NCI-H1436 (cell line): ENCODE measurements at places on chromosomes 7 and 10.

DNA sequence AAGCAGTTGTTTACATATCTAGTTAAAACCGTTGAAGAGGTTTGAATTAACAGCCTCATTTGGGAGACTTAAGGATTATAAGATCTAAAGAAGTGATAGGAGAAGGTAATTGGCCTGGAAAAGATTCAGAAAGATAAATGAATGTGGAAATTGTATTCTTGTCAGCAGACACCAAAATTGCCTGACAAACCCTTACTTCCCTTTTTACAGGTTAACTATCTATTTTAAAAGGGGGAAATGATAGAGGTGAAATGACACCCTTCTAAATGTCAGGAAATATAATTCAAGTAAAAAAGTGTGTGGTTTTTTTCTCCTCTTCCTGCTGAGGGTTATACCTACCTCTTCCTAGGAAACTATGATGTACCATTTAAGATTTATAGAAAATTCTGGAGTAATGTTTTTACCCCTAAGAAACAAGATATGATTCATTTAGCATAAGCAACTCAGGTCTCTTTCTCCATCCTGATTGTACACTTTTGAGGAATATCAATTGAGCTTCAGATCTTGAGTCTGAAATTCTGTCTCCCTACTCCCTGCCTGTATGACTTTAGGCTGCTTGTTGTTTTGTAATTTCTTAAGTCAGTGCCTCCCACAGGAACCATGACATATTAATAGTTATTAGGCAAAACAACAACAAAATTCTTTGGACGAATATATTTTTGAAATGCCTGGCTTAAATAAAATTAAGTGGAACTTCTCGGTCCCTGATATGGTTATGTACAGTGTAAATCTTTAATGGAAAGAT lies 250.4 kb downstream of the RNLS start:
- no peak for DNase-seq

DNA sequence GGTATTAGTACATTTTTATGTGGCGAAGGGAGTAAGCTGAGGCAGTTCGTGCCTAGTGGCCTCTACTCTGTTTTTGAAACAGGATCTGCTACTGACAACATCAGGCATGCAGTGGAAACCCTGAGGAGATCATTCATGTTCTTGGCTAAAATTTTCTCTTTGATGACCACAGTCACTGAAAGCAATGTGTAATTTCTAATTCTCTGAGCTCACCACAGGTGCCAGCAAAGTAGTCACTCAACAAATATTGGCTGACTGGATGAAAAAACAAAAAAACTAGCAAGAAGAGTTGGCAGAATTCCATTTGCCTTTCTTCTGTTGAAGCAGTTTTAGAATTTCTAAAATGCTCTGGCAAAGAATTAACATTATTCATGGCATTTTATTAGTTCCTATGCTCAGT lies 176.5 kb upstream of the KCTD7 start:
- DNase-seq, result no peak

DNA sequence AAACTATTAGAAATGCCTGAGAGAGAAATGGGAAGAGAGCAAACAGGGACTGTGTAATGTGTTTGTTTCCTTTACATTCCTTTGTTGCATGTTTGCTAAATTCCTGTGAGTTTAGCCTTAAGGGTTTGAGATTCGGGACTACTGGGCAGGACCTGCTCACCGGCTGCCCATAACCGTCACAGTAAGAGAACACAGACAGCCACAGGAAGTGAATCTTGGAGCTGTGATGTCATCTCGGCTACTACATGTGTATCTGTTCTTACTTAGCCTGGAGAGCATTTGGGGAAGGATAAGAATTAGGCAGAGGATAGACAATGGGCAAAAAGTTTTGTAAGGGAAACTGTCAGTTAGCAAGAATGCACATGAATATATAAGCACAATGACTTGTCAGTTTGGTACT lies 485.1 kb upstream of the KLF6 start:
- DNase-seq, result no peak

- no peak for DNase-seq
Observed at GRCh38 chr7:22231141-22231540, 125.8 kb downstream of the RAPGEF5 start.

GRCh38 chr10:110405380-110405779 lies 92.3 kb upstream of the DUSP5 start:
- DNase-seq, result no peak

DNA sequence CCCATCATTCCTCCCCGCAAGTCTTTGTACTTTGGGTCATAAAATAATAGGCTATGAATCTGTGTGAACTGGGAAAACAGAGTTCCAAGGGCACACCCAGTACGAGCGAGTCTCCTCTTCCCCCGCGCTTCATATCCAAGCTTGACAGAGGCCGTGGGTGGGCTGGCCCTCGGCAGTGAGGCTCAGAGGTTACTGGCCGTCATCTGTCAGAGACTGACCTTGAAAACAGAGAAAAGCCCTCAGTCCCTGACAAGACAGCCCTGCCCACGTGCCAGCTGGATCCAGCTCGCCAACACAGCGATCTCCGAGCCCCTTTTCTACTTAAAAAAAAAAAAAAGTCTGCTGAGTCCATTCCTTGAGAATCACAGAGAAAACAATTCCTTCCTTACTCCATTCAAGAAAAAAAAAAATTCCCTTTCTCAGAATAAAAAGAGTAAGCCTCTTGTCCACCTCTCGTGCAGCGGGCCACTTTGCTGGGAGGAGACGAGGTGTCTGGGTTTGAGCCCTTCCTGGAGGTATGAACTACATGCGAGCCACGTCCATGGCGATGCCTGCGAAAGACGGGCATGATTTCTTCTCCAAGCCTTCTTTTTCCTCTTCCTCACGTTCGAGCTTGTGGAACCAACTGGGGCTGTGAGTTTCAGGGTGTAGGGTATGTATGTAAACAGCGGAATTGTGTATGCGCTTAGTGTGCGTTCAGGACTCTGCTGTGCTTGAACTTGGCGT lies 744 bp upstream of the BICC1 start:
- DNase-seq, result no peak

GRCh38 chr7:5421714-5422395 lies 1.8 kb downstream of the TNRC18 start:
- no peak for DNase-seq

GRCh38 chr10:18594574-18595156 lies 56.7 kb downstream of the NSUN6 start:
- DNase-seq, result no peak
